ENCODE measurements at places on chromosomes 4 and X.

GRCh38 chr4:187552781-187553180 is 442.8 kb upstream of the ZFP42 start:
- DNase-seq = no peak

- no peak for DNase-seq
These were observed 18.1 kb upstream of the C4orf36 start for GRCh38 chr4:86910369-86910768.

- DNase-seq = no peak
These were observed 79.7 kb downstream of the SEL1L3 start for GRCh38 chr4:25783126-25783525.

DNA sequence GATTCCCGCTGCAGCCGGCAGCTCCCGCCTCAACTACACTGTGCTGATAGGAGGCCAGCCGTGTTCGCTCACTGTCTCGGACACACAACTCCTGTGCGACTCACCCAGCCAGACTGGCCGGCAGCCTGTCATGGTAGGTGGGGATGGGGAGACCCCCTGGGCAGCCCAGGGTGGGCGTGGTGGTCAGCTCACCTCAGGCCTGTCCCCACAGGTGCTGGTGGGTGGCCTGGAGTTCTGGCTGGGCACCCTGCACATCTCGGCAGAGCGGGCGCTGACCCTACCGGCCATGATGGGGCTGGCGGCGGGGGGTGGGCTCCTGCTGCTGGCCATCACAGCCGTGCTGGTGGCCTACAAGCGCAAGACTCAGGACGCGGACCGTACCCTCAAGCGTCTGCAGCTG is 9.5 kb downstream of the PLXNA3 start:
- DNase-seq = no peak

DNA sequence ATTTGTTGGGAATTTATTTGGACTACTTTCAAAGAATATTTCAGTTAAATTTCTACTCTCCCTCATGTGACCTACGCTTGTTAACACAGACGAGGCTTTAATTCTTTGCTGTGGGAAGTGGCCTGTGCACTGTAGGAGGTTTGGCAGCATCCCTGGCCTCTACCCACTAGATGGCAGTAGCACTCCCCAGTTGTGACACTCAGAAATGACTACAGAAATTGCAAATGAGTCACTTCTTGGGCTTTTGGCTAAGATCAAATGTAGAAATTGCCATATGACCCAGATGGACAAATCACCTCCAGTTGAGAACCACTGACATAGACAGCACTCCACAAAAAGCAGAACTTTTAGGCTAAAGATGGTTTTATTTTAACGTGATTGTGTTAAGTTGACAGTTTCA is 22.1 kb downstream of the PIR start:
- DNase-seq = no peak

- no peak for DNase-seq
These were observed 24.1 kb downstream of the MAP7D3 start for GRCh38 chrX:136227074-136227473.
